ENCODE measurements at places on chromosomes 7 and 10. TPM values are rescaled to one million over a fixed set of nuclear protein-coding genes. Genes with fewer than 3 reads are reported as not detected.

- no peak for DNase-seq
These were observed 73.7 kb downstream of the ARL4A start for GRCh38 chr7:12761111-12761510.

- no peak for DNase-seq
These were observed 27.6 kb downstream of the CLDN12 start for GRCh38 chr7:90430614-90431460.

DNA sequence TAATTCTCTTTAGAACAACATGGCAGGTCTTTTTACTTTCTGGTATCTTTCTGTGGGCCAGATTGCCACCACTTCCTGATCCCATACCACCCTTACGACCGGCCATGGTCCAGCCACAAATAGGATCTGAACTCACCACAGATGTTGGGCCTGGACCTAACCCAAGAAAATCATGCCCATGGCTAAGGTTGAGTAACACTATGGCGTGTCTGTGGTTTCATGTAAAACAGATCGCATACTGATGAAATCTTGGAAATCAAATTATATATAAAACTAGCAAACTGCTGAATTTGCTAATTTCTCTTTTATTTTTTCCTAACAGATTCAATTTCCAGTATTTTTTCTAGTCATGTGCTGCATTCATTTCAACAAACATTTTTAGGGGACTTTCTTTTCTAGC, 77.2 kb downstream of the CH25H start:
- DNase-seq: no peak

TLX1 gene
- polyA plus RNA-seq: 0.06 TPM

DNA sequence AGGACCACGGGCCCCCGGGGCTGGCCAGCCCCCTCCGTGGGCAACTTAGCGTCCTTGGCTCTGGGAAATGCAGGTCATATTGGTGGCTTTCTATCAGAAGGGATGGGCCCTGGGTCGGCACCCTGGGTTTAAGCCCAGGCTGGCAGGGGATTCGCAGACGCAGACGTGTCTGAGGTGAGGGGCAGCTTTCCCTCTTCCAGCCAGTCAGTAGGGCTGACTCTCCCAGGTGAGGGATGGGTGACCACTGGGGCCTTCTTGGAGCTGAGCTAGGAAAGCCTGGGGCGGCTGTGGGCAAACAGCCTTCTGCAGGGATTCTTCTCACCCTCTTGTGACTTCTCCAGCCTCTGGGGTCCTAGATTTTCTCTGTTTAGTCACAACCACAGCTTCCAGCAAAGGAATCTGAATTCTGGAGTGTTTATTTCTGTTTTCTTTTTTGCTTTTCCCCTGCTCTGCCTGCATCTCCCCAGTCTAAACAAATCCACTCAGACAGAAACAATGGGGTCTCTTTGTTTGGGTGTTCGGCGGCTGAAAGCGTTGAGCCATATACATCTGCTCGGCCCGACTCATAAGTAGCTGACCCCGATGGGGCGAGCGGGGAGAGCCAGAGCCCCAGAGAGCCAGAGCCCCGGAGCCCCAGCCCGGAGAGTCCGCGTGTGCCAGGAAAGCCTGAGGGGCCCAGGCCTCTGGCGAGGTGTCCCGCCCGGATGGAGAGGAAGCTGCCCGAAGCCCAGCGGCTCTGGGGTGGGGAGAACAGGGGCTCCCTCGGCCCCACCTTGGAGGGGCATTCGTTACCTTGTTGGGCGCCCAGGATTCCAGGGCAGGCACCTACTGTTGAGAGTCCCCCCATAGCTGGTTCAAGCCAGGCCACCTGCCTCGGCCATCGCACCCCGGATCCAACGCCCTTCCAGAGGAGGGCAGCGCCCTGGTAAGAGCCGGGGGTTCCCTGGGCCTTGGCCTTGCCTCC, 2.0 kb downstream of the MNX1 start:
- no peak for DNase-seq

GRCh38 chr10:95694665-95695064, 938 bp upstream of the TCTN3 start:
- DNase-seq: no peak

ABCB4 gene
- 2.0 TPM for polyA plus RNA-seq

DPYSL4 gene
- polyA plus RNA-seq: 14.3 TPM
